Hindlimb muscle (tissue), 1 donor: ENCODE measurements at places on chromosomes 7 and 10.

- peak; percentile 14 for DNase-seq
These were observed 555.9 kb upstream of the DPP6 start for GRCh38 chr7:153496257-153496656.

GRCh38 chr7:140773104-140773503 is 76.6 kb downstream of the NDUFB2 start:
- DNase-seq, result no peak

DNA sequence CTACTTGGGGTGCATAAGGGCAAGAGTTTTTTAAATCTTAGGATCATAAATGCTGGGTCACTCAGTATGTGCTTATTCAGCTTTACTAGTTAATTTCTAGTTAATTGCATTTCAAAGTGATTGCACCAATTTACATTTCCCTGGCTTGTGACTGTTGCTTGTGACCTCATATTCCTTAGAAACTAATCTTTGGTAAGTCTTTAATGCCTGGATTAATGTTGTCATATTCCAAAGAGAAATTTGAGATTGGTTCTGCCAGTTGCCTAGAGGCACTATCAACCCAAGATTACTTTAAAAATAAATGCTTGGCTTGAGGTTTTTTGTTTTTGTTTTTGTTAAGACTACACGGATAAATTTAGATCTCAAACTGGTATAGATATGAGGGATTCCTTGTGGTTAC is 103.1 kb downstream of the ANK3 start:
- DNase-seq, result no peak

DNA sequence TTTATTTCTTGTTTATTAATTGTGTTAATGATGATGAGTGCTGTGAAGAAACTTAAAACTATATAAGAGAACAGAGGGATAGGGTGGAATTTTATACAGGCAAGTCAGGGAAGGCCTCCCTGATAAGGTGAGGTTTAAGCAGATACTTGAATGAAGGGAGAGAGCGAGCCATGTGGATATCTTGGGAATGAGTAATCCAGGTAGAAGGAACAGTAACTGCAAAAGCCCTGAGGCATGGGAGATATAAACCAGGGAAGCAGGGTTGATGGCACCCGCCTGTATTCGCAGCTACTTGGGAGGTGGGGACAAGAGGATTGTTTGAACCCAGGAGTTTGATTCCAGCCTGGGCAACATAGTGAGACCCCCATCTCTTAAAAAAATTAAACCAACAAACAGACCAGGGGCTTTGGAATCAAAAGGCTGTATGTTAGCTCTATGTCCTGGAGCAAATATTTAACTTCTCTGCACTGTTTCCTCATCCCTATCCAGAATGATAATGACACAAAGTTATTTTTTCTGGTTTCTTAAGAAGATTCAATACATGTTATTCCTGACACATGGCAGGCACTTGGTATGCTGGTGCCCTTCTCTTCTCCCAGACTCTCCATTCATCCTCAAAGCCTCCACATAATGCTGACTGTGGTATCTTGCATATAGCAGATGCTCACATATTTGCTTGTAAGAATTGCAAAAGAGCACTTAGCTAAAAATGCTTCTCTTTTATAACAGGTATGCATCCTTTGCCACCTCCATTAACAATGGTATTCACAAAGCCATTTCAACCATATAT is 169.3 kb downstream of the CHN2 start:
- no peak for DNase-seq

DNA sequence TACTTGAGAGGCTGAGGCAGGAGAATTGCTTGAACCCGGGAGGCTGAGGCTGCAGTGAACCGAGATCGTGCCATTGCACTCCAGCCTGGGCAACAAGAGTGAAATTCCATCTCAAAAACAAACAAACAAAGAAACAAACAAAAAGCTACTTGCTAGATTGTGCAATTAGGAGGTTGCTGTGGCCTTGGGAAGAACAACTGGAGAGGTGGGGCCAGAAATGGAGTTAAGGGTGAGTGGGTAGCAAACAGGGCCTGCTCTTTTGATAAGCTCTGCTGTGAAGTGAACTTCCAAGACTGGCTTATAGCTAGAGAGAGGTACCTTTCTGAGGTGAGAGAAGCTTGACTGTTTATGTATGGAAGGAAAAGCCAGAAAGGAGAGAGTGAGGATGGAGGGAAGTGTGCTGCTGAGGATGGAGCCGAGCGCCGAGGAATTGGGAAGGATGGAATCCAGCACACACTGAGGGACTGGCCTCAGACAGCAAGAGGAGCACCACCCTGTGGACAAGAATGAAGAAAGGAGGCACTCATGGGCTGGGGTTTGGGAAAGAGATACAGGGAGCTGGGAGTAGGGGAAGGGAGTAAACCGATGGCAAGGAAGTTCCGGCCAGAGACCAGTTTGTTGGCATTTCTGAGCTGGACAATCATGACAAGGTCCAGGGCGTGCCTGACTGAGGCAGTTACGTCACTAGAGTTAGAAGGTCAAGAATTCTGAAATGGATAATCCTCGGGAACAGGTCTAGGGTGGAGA is 7.0 kb upstream of the RPEL1 start:
- DNase-seq, result no peak

GRCh38 chr10:77038407-77038806 is 599.2 kb downstream of the KCNMA1 start:
- no peak for DNase-seq

DNA sequence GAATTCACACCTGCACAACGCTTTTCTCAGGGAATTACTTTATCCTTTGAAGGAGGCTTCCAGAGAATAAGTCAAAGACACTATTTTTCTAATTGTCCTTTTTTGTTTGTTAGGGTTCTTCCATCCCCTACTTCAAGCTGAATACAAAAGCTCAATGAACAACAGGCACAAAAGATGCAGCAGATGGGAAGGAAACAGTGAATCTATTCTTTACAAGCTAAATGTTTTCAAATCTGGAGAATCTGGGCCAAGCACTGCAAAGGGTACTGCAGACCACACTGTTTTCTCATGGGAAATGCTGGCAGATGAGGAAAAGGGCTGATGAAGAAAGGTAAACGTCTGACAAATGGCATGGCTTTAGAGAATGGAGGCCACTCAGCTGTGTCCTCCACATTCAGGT is 18.5 kb downstream of the LIPA start:
- no peak for DNase-seq

DNA sequence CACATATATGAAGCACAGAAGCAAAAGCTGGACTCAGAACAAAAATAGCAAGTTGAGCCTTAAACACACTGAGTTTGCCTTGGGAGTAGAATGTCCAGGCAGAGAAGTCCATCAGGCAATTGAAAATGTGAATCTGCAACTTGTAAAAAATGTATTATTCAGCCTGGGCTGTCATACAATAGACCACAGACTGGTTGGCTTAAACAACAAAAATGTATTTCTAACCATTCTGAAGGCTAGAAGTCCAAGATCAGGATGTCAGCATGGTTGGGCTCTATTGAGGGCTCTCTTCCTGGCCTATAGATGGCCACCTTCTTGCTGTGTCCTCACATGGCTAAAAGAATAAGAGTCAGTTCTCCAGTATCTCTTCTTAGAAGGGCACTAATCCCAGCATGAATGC is 76.5 kb upstream of the CAPZA2 start:
- DNase-seq, result no peak

DNA sequence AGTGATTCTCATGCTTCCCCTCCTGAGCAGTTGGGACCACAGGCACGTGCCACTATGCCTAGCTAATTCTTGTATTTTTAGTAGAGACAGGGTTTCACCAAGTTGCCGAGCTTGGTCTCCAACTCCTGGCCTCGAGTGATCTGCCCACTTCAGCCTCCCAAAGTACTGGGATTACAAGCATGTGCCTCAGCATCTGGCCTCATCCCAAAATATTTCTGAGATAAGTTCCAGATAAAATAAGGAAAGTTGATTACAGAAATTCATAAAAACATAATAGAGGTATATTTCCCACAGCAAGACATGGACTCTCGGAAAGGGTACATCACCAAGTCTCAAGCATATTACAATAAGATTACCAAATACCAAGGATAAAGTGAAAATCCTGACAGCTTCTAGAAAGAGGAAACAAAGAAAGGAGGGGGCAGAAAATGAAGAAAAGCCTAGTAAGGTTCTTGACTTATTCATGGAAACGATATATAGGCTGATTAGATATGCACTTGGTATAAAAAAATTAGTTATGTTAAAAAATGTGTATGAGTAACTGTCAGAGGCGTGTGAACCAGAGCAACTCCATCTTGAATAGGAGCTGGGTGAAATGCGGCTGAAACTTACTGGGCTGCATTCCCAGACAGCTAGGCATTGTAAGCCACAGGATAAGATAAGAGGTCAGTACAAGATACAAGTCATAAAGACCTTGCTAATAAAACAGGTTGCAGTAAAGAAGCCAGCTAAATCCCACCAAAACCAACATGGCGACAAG is 35.0 kb downstream of the IQUB start:
- no peak for DNase-seq

GRCh38 chr10:114684822-114685209 is 26.7 kb upstream of the ABLIM1 start:
- DNase-seq, result peak; percentile 66

GRCh38 chr7:50641442-50642405 is 76.5 kb upstream of the DDC start:
- no peak for DNase-seq

- DNase-seq, result no peak
These were observed 41.7 kb downstream of the IL15RA start for GRCh38 chr10:5935628-5936027.

DNA sequence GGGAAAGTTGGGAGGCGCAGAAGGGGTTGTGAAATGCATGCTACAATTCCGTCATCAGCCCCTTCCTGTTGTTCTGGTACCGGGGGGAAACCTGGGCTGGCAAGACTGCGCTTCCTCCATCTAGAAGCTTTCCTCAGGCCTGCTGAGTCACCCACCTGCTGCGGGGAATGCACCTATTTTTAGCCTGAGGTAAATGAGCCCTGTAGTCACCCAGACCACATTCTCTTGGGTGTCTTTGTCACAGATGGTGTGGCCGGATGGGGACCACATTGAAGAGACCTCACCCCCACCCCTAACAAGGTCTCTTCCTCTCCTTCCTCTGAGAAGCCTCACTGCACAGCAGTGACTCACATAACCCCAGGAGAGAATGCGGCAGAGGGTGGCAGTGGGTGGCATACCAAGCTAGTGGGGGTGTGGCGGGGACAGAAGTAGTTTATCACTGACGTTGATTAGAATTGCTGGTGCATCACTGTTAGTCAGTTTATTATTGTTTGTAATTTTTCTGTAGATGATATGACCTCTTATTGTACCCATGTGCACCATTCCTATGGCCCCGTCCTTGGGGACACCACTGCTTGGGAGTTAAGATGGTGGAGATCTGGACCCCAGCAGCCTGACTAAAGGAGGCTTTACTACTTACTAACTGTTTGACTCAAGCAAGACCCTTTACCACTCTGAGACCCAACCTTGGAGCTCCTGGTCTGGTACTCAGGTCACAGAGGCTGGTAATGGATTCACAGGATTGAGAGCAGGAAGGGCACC is 83.0 kb upstream of the DUSP5 start:
- DNase-seq, result no peak

DNA sequence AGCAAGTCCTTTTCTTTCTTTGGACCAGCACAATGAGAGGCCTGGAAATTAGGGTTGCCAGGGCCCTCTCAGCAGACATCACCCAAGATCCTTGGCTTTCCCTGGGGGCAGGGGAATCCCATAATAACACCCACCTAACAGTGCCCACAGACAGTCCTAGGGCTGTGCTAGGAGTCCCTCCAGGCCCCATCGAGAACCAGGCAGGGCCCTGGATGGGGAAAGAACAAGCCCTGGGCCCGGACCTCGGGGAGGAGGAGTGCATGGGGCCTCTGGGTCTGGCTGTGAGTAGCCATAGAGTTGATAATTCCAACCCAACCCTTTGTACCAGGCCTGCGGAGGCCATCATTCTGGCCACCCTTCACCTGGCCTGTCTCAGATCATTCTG is 201.2 kb upstream of the ZMIZ1 start:
- no peak for DNase-seq

DNA sequence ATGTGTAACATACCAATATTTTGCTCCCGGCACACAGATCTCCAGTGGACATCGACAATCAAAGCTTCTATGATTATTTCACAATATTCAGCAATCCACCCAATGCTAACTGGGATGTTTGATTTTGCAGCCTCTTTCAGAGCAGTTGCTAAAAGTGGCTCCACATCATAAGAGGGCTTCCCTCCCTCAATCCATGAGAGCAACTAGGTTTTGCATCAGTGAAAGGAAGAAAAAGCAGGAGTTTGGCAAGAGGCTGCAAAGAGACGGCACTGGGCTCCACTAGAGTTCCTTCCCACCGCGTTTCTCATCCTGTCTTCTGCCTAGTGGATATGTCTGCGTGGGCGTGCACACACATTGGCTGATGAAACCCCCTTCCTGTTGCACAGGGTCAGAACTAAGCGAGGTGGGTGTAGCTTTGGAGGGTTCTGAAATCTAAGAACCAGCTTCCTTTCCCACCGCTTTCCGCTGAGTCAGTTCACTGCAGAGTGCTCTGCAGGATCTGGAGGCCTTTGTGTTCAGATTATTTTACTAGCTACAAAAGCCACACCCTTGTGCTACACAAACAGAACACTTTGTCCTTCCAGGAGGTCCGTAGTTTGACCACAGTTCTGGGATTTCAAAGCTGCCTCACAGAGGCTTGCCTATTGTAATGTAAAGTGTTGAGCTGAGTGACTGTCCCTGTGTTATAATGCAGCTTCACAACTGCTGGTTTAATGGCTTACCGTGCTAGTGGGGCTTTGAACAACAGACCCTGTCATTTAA is 28.1 kb downstream of the ARL4A start:
- DNase-seq, result peak; percentile 67
